ENCODE measurements at places on chromosomes 2 and 18. TPM values are rescaled to one million over a fixed set of nuclear protein-coding genes. Genes with fewer than 3 reads are reported as not detected.
A peak's percentile ranks its signal among the peaks of the same experiment; 100 is the strongest.

DNA sequence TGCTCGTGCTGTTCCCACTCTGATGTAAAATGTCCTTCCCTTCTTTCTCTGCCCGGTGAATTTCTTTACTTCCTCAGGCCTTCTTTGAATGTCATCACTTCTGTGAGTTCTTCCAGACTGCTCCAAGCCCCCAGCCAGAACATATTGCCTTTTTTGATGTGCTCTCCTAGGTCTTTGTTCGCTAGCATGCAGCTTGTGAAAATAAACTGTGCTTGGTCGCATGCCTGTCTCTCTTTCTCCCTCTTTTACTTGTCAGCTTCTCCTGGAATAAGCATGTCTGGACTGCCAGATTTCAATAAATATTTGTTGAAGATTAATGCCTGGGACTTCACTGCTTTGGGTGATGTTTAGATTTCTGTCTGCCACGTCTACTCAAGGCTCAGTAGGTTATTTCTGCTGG lies 82.7 kb upstream of the ARHGAP28 start:
- H3K27ac ChIP-seq: no peak overlapping the region
- no peak overlapping the region for H3K4me3 ChIP-seq
- H3K36me3 ChIP-seq: no peaks in the 10 kb centered on the region
- H3K4me1 ChIP-seq: peaks cover 3% of the 10 kb centered on the region

The DTNA gene
- total RNA-seq: 6.2 TPM

DNA sequence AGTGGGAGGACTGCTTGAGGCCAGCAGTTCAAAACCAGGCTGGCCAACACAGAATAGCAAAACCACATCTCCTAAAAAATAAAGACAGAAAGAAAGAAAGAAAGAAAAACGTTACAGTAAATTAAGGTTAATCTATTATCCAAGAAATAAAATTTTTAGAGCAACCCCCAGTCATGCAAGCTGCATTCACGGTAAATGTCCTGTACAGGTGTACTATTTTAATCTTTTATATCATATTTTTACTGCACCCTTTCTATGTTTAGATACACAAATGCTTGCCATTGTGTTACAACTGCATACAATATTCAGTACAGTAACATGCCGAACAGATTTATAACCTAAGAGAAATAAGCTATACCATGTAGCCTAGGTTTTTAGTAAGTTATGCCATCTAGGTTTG lies 6.0 kb downstream of the PDIA6 start:
- peaks cover 23% of the 10 kb centered on the region for H3K4me1 ChIP-seq
- H3K4me3 ChIP-seq: no peak overlapping the region
- H3K36me3 ChIP-seq: peaks cover 5% of the 10 kb centered on the region
- H3K27ac ChIP-seq: no peak overlapping the region
- no peaks in the 10 kb centered on the region for H3K27me3 ChIP-seq

The DNAH7 gene
- 1.0 TPM for total RNA-seq

DNA sequence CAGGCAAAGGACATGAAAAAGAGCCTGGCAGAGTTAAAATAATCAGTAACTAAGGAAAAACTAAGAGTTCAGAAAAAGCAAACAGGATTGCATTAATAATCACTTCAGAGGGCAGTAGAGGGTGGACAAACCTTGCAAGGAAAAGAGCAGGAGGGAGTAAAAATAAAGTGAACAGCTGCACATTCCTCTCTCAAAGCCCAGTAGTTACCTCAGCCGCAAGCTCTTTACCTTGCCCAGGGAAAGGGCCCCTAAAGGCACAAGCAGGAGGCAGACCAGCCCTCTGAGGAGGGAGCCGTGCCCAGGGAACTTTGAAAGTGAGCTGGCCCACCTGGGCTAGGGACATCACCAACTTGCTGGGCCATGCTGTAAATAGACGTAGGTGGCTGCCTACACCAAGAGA lies 196.9 kb downstream of the C1D start:
- no peak for DNase-seq
- H3K4me3 ChIP-seq: no peak overlapping the region
- H3K4me1 ChIP-seq: peaks cover 28% of the 10 kb centered on the region
- H3K36me3 ChIP-seq: no peaks in the 10 kb centered on the region

The FLACC1 gene
- 2.1 TPM for total RNA-seq

DNA sequence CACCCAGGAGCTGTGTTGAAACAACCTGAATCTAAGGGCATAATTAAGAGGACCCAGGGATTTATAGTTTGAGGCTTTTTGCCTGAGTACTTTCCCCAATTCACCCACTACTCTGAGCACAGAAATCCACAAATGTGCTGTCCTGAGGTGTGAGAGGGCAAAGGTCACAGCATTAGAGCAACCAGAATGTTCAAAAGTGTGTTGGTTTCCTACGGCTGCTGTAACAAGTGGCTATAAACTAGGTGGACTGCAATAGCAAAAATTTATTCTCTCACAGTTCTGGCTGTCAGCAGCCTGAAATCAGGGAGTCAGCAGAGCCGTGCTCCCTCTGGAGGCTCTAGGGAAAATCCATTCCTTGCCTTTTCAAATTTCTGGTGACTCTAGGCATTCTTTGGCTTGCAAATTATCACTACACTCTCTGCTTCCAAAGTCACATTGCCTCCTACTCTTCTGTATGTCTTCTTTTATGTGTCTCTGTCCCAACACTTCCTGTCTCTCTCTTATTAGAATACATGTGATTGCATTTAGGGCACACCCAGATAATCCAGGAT lies 91.4 kb upstream of the TACR1 start:
- no peak for DNase-seq
- H3K4me3 ChIP-seq: no peak overlapping the region
- no peaks in the 10 kb centered on the region for H3K27me3 ChIP-seq
- H3K4me1 ChIP-seq: no peaks in the 10 kb centered on the region

DNA sequence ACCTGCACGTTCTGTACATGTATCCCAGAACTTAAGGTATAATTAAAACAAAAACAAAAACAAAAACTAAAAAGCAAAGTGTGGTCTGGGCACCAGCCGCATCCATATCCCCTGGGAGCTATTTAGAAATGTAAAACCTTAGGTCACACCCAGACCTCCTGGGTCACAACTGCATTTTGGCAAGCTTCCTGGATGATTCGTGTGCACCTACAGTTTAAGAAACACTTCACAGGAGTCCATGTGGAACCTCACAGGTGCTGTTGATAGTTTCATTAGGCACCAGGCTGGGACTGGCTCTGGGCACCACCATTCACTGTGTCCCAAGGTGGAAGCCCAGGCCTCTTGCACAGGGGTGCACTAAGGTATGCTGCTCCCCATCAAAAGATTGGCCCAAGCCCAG lies 103.6 kb upstream of the BOD1L2 start:
- H3K27ac ChIP-seq: no peak overlapping the region
- no peaks in the 10 kb centered on the region for H3K4me1 ChIP-seq
- DNase-seq: no peak
- H3K36me3 ChIP-seq: no peaks in the 10 kb centered on the region
- no peaks in the 10 kb centered on the region for H3K27me3 ChIP-seq

- H3K36me3 ChIP-seq: no peaks in the 10 kb centered on the region
- no peaks in the 10 kb centered on the region for H3K4me1 ChIP-seq
- no peak for DNase-seq
- H3K4me3 ChIP-seq: no peak overlapping the region
- H3K27ac ChIP-seq: no peak overlapping the region
These were observed 363.6 kb downstream of the CTNNA2 start for GRCh38 chr2:79876430-79876829.

DNA sequence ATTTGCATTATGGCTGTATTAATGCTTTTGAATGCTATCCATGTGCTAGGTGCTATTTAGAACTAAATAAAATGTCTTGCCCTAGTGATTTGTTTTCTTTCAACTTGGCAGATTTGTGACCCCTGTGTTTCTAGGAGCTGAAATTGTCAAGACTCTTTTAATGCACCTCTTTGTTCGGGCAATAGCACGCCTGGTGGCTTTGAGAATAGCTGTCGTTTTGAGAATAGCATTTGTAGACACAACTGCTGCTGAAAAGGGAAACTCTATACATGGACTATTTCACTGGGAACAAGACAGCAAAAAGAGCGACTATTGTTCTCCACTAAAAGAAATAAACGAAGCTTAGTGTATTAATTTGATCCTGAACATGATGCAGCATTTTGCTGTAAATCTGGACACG lies 352.1 kb upstream of the ZNF521 start:
- no peaks in the 10 kb centered on the region for H3K4me1 ChIP-seq
- H3K27me3 ChIP-seq: peaks cover 15% of the 10 kb centered on the region

- no peak for DNase-seq
- H3K4me3 ChIP-seq: peak overlapping the region; percentile 81
- no peaks in the 10 kb centered on the region for H3K27me3 ChIP-seq
These were observed 20.8 kb upstream of the TUBB6 start for GRCh38 chr18:12287131-12287681.

The MARCO gene
- total RNA-seq: not detected

The CTDP1 gene
- 23.1 TPM for total RNA-seq

DNA sequence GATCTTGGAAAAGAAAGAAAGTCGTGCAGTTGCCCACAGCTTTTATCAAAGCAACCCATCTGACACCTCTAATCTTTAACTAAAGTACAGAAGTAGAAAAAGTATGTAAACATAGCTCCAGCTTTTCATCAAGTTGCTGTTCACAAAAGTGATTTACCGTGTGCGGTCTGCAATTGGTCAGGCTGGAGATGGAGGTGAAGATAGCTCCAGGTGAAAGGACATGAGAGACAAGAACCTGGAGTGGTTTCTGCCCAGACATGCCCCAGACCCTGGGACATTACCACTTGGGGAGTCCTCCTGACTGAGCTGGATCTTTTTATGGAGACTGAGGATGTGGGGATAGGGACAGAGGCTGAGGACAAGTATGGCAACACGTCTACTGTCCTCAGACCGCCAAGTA lies 82.7 kb downstream of the LAMA1 start:
- no peaks in the 10 kb centered on the region for H3K36me3 ChIP-seq
- no peak overlapping the region for H3K27ac ChIP-seq
- H3K27me3 ChIP-seq: no peaks in the 10 kb centered on the region
- peak; percentile 51 for DNase-seq
- peaks cover 5% of the 10 kb centered on the region for H3K4me1 ChIP-seq

DNA sequence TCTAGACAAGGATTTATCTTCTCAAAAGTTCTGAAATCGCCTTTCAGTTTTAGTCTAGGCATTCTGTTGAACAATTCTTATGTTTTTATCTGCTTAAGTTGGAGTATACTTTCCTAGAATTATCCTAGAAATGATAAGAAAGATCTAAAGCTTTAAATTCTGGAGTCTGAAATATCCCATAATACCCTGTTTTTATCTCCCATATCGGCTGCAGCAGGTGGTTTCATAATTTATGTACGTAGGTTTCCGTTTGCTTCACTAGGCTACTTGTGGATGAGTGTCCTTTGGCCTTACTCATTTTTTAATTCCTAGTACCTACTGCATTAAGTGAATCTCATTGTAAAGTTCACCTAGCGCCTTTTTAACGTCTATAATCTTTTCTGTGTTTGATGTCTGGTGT lies 58.5 kb upstream of the MGAT5 start:
- no peak overlapping the region for H3K4me3 ChIP-seq
- peaks cover 12% of the 10 kb centered on the region for H3K4me1 ChIP-seq
- no peaks in the 10 kb centered on the region for H3K27me3 ChIP-seq
- H3K36me3 ChIP-seq: no peaks in the 10 kb centered on the region

DNA sequence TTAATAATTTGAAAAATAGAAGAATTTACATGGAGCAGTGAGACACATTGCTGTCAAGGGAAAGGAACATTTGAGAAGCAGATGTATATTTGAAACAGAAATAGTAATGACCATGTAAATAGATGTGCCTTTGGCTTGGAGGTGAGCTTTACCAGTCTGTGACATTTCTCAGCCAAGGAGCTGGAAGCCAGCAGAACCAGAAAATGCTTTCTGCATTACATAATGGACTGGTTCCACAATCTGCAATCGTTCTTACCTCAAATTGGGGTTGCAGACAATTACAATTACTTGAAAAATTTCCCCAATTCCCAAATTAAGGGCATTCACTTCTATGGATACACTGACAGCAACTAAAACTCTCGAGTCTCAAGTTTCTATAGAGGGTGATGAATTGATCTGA lies 59.7 kb downstream of the HNMT start:
- no peaks in the 10 kb centered on the region for H3K36me3 ChIP-seq
- no peaks in the 10 kb centered on the region for H3K4me1 ChIP-seq
- H3K27ac ChIP-seq: no peak overlapping the region

GRCh38 chr18:6731222-6731596 lies 1.7 kb downstream of the ARHGAP28 start:
- peak overlapping the region; percentile 92 for H3K4me3 ChIP-seq
- H3K36me3 ChIP-seq: no peaks in the 10 kb centered on the region

The STARD6 gene
- total RNA-seq: not detected

The TWIST2 gene
- 6.3 TPM for total RNA-seq

GRCh38 chr18:70256184-70256583 lies 32.7 kb upstream of the SOCS6 start:
- DNase-seq: no peak
- H3K27me3 ChIP-seq: peaks cover 46% of the 10 kb centered on the region
- H3K36me3 ChIP-seq: no peaks in the 10 kb centered on the region
- no peaks in the 10 kb centered on the region for H3K4me1 ChIP-seq

GRCh38 chr2:46510598-46511177 lies 31.3 kb downstream of the TMEM247 start:
- peak; percentile 70 for DNase-seq
- peaks cover 7% of the 10 kb centered on the region for H3K27me3 ChIP-seq
- H3K4me3 ChIP-seq: no peak overlapping the region
- peaks cover 6% of the 10 kb centered on the region for H3K36me3 ChIP-seq
- H3K4me1 ChIP-seq: no peaks in the 10 kb centered on the region
